ENCODE measurements at places on chromosomes 12 and 14.

DNA sequence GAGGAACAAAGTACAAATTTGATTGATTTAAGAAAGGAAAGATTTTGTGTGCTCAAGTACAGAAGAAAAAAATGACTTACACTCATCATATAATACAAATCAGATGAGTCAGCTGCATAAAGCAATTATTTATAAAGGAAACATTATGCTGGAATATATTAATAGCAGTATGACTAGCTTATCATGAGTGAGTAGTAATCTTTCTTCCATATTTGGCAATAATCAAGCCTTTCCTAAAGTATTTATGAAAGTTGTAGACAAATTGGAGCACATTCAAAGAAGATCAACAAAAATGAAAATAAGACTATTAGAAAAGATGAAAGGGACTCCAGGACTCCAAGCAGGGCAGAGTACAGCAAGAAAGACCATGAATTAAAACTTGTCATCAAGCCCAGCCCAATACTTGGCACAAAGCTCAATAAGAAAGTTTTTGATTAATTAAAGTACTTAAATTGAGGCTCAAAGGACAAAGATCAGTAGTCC, 32.8 kb downstream of the CCER1 start:
- ATAC-seq = peak; percentile 96

DNA sequence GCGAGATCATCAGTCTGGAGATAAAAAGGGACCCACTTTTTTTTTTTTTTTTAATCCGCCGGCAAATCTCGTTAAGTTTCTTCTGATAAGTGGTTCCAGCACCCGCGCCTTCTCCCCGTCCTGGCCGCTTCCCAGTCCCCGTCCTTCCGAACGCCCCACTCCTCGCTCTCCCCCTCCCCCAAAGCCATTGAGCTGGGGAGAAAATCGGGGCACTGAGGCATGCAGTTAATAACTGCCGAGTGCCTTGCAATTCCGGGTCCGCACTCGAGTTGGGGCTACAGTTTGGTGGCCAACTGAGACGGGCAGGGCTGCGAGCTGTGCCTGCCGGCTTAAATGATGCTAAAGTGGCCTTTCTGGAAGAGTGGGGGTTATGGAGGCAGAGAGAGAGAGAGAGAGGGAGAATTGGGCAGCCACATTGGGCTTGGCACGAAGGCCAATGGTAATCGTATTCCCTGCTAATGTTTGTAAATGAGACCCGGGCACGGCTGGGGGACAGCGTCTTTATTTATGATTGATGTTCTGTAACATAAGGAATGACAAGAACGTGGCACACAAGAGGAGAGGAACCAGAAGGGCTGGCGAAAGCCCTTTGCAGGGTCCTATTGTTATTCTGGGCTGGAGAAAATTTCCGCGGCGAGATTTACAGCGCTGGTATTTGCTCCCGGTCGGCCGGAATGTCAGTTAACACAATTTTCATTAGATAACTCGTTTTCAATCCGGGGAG, 115.4 kb upstream of the MYL2 start:
- peak; percentile 20 for ATAC-seq

- ATAC-seq = no peak
These were observed 6.0 kb downstream of the RNASE6 start for GRCh38 chr14:20787025-20787424.

- peak; percentile 2 for ATAC-seq
These were observed 830 bp downstream of the PPP4R3A start for GRCh38 chr14:91509083-91509877.

- ATAC-seq = no peak
These were observed 11.4 kb downstream of the GNG2 start for GRCh38 chr14:51871846-51872245.

GRCh38 chr12:92886131-92886530, 43.0 kb downstream of the EEA1 start:
- ATAC-seq = no peak

DNA sequence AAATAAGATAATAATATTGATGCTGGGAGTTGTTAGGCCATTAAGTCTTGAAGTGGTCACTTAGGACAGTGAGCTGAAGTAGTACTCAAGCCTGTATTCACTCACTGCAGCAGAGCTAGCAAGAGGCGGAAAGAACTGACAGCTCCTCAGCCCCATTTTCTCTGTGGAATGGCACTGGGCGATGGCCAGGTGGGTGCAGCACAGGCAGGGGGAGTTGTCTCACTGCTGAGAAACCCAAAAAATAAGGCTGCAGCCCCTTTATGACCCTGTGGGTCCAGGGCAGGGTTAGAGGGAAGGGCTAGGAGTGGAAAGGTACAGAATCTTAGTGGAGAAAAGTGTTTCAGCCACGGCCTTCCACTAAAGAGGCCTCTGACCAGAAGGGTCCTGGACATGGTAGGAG, 35.5 kb downstream of the PDZRN4 start:
- no peak for ATAC-seq

DNA sequence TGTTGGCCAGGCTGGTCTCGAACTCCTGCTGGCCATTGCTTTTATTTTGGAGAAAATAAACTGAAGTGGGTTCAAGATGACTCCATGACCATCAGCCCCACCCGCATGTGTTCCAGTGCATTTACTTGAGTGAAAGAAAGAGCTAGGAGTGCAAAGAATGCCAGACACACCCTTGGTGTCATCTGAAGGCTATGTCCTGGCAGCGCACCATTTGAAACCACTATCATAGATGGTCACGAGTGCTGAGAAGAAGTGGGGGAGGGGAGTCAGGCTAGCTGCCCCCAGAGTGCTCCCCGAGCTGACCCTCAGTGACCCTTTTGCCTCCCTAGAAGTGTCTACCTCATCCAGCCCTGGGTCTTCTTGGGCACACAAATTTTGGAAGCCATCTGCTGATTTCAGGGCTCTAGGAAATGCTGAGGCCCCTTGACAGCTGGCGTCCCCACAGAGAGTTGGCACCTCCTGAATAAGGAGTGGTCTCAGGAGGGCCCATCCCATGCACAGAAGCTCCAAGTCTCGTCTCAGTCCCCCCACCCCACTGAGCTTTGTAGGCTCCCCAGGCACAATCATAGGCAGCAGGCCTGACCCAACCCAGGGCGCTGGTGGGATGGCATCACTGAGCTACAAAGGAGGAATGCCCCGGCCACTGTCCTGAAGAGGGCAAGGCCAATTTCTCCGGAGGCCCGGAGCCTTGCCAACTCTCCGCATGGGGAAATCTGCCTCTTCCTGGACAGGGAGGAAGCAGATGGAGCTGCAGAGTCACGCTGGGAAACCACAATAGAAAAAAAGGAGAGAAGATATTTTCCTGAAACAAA, 28.0 kb downstream of the PXN start:
- ATAC-seq = no peak

GRCh38 chr12:56350662-56351061, 9.2 kb downstream of the STAT2 start:
- ATAC-seq = no peak

- ATAC-seq = no peak
These were observed 230.1 kb downstream of the ANO6 start for GRCh38 chr12:45446013-45446412.

DNA sequence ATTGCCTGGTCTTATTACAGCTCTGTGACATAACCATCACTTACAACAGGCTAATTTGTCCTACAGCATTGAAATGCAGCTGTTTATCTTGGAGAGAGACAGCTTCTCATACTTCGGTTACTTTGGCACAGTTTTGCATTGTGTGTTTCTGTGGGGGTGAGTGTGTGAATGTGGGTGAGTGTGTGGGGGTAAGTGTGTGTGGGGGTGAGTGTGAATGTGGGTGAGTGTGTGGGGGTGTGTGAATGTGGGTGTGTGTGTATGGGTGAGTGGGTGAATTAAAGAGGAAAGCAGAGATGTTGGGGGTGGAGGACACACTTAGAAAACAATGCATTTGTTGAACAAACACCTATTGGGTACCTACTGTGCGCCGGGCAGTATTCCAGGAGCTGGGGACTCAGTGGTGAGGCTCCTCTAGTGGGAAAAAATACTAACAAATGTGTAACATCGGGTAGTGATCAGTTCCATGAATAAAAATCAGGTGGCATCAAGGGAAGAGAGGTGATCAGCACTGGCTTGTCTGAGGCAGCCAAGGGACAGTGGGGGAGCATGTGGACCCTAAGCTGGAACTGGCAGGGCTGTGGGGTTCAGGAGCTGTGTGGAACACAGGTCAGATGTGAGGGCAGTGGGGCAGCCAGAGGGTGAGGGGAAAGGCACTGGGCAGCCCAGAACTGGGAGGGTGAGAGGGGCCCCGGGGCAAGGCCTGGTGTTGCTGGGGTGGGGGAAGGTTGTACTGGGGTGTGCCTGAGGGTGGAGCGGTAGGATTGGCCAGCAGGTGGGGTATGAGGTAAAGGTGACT, 44.1 kb upstream of the AMN start:
- no peak for ATAC-seq

GRCh38 chr14:94424371-94424770, 28.2 kb downstream of the SERPINA11 start:
- no peak for ATAC-seq

GRCh38 chr12:124764870-124765580, 98.6 kb downstream of the SCARB1 start:
- no peak for ATAC-seq

DNA sequence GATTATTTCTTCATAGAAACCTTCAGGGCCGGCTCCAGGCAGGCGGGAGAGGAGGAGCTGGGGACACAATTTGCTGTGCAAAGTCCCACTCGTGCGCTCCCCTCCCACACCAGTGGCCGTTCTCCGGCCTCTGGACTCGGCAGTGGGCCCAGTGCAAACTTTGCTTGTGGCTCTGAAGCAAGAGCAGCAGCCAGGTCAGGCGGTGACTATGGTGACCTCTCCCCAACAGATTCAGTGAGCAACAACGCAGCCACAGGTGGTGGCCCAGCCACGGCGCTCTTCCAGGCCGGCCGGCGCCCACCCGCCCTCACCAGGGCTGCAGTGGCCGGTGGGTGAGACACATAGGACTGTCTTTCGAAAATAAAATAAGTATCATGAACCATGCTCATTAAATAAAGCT, 29.5 kb downstream of the VPS37B start:
- ATAC-seq = no peak

- ATAC-seq = no peak
These were observed 4.9 kb upstream of the SUSD6 start for GRCh38 chr14:69606258-69607184.

DNA sequence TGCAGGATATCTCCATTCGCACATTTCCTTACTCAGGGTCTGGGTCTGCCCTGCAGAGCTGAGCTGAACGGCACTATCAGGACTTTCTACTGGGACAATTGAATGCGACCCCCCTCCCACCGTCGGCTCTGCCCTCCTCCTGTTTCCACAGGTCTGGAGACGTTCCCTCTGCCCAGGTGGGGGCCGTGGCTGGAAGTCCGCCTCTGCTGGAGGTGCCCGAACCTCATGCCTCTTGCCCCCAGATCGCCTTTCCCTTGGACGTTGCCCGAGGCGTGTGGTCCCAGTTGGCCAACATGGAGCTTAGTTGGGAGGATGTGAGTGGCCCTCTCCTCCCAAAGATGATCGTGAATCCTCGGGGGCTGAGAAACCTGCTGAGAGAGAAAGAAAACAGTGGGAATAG, 21.2 kb upstream of the KLC1 start:
- no peak for ATAC-seq

DNA sequence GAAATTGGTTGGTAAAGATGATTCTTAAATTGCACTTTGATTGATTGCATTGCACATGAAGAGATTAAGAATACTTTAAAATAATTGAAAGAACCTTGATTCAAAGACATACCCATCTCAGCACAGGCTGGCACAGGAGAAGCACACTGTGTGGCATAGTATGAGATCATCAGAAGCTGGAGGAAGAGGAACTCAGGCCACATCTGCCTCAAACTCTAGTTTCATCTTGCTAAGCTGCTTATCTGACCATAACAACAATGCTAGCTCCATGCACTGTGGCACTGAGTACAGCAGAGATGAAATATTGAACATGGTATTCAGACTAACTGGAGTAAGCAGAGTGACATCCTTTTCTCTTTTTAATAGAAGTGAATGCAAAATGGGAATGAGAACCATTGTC, 99.1 kb downstream of the TBC1D30 start:
- ATAC-seq = no peak

- no peak for ATAC-seq
These were observed 220.5 kb upstream of the TBX3 start for GRCh38 chr12:114904254-114905003.

- ATAC-seq = peak; percentile 40
These were observed 50.9 kb downstream of the BTG1 start for GRCh38 chr12:92094751-92095161.

GRCh38 chr12:129401572-129401971, 502.3 kb downstream of the TMEM132D start:
- no peak for ATAC-seq

DNA sequence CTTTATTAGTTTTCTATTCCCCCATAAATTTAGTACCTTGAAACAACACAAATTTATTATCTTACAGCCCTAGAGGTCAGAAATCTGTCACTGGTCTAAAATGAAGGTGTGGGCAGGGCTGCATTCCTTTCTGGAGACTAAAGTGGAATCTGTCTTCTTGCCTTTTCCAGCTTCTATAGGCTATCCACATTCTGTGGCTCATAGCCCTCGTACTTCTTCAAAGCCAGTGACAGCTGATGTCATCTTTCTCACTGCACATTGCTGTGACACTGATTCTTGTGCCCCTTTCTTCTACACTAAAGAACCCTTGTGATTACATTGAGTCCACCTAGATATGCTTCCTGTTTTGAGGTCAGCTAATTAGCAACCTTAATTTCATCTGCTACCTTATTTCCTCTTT, 23.2 kb upstream of the DCN start:
- 0 out of 3 replicates have a peak, but pooled peaks have one; percentile 24 for ATAC-seq

GRCh38 chr12:65389436-65389835, 111.0 kb downstream of the MSRB3 start:
- ATAC-seq = no peak

DNA sequence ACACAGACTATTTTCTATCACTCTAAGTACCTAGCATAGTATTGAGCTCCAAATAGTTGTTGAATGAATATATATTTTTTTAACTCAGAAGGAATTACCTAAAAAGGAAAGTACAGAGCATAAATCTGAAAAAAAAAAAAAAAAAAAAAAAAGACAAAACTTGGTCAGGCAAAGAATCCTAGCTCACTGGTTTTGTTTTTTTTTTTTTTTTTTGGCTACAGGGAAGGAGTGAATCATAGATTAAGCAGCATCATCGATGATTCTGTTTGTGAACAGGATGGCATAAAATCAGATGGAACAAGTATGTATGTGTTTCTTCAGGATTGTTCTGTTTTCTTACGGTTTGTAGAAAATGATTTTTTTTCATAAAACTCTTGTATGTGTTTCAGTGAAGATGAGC, 66.1 kb upstream of the BCAT1 start:
- no peak for ATAC-seq

DNA sequence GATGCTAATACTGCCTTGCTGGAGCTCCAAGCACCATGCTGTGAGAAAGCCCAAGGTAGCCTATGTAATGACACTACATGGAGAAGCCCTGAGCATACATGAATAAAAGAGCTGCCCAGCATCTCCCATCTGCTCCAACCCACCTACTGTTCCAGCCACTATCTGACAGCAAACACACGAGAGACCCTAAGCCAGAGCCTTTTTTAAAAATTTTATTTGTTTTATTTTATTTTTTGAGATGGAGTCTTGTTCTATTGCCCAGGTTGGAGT, 95.2 kb upstream of the PRICKLE1 start:
- no peak for ATAC-seq

Measured in SK-N-SH treated with all-trans-retinoic acid at 6 μM for 48 hours (cell line).